ENCODE measurements at places on chromosomes 12 and 14.

DNA sequence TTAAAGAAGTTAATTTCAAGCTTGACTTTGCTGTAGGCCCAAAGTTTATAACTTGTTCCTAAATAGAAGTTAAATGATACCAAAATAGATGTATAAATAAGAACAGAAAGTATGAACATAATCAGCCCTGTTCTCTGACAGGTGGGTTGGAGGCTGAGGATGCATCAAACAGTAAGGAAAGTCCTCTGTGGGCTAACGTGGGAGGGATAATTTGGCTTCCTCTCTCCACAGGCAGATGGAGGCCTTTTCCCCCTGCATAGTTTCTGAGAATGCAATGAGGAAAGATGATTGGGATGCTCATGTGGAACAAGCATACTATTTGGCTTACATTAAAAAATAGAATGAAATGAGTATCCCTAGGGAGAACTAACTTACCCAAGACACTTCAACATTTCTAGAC lies 56.5 kb downstream of the GARIN6 start:
- peaks cover 1% of the 10 kb centered on the region for H3K4me1 ChIP-seq
- H3K4me3 ChIP-seq = no peak overlapping the region
- no peaks in the 10 kb centered on the region for H3K27me3 ChIP-seq
- H3K27ac ChIP-seq = no peak overlapping the region
- H3K36me3 ChIP-seq = no peaks in the 10 kb centered on the region

DNA sequence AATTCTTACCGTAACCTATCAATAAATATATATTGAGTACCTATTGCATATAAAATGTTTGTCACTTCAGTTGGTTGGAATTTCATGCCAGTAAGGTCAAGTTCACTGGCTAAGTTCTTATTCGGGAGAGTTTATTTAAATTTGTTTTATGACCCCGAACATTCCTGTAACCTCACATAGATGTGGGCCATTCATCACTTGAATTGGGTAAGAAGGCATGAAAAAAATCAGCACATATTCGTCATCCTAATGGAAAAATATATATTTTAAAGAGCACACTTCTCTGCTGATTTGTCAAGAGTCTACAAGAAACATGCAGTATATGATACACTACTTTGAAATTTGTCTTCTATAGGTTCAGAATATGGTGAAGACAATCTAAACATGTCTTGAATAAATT lies 263.4 kb downstream of the CCDC91 start:
- no peak overlapping the region for H3K4me3 ChIP-seq
- H3K27ac ChIP-seq = no peak overlapping the region
- no peaks in the 10 kb centered on the region for H3K27me3 ChIP-seq
- no peaks in the 10 kb centered on the region for H3K36me3 ChIP-seq
- no peak for DNase-seq
- no peaks in the 10 kb centered on the region for H3K4me1 ChIP-seq

DNA sequence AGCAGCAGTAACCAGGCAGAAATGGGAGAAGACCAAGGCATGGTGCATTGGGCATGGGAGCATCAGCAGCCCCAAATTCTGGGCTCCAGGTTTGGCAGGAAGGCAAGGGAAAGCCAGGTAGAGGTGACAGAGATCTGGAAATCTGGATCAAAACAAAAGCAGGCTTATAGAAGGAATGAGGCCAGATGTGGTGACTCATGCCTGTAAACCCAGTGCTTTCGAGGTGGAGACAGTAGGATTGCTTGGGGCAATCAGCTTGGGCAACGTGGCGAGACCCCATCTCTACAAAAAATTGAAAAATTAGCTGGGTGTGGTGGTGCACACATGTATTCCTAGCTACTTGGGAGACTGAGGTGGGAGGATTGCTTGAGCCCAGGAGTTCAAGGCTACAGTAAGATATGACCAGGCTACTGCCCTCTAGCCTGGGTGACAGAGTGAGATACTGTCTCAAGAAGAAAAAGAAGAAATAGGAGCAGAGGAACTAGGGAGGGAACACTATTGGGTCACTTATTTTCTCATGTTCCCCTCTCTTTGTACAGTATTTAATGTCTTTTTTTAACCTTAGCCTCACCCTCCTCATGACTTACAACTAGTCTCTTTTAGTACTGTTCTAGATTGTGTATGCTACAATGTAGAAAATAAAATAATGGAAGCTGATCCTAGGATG lies 25.1 kb downstream of the SLC4A8 start:
- no peak overlapping the region for H3K4me3 ChIP-seq
- no peak overlapping the region for H3K27ac ChIP-seq
- DNase-seq = peak; percentile 45
- H3K4me1 ChIP-seq = peaks cover 17% of the 10 kb centered on the region
- H3K27me3 ChIP-seq = no peaks in the 10 kb centered on the region

GRCh38 chr12:117674313-117674712 lies 294.5 kb downstream of the KSR2 start:
- H3K27ac ChIP-seq = no peak overlapping the region
- DNase-seq = peak; percentile 29
- no peak overlapping the region for H3K4me3 ChIP-seq
- H3K4me1 ChIP-seq = no peaks in the 10 kb centered on the region
- no peaks in the 10 kb centered on the region for H3K36me3 ChIP-seq
- peaks cover 14% of the 10 kb centered on the region for H3K27me3 ChIP-seq

- no peak overlapping the region for H3K27ac ChIP-seq
- no peaks in the 10 kb centered on the region for H3K4me1 ChIP-seq
- H3K27me3 ChIP-seq = peaks cover 74% of the 10 kb centered on the region
Observed at GRCh38 chr14:21978999-21979314, 305.3 kb upstream of the OR4E1 start.

Data from MCF 10A (cell line).